ENCODE measurements at places on chromosomes 11 and 22. TPM values are rescaled to one million over a fixed set of nuclear protein-coding genes. Genes with fewer than 3 reads are reported as not detected.

DNA sequence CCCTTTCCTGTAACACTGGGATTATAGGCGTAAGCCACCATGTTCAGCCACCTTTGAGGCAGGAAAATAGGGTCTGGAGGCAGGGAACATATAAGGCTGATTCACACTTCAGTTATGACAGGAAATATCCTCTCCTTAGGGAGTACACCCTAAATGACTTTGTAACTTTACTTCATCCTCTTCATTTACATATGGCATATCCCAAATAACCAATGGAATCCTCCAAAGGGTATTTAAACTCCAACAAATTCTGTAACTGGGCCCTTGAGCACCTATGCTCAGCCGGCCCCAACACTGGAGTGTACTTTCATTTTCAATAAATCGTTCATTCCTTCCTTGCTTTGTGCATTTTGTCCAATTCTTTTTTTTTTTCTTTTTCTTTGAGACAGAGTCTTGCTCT lies 1.6 kb upstream of the KAT5 start:
- DNase-seq: no peak
- H3K27ac ChIP-seq: no peak overlapping the region
- H3K27me3 ChIP-seq: no peaks in the 10 kb centered on the region
- 0 out of 2 replicates have a peak, but pooled peaks cover 1% of the 10 kb centered on the region for H3K4me1 ChIP-seq

DNA sequence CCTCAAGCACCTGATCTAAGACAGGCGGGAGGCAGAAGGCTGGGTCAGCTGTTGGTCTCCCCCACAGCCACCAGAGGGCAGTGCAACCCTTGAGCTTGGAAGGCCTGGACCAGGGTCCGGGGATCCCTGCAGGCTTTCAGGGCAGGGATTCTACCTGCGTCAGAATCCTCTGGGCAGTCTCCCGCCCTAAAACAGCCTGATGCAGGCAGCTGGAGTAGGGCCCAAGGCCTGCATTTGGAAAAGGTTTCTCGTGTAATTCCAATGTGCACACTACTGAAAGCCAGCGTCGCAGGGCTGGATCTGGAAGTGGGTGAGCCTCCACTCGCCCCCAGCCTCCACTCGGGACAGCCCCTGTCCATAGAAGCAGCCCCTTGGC lies 31.8 kb downstream of the BID start:
- H3K4me1 ChIP-seq: peaks cover 3% of the 10 kb centered on the region
- H3K27ac ChIP-seq: no peak overlapping the region
- H3K4me3 ChIP-seq: no peak overlapping the region
- no peaks in the 10 kb centered on the region for H3K27me3 ChIP-seq
- DNase-seq: peak; percentile 96

DNA sequence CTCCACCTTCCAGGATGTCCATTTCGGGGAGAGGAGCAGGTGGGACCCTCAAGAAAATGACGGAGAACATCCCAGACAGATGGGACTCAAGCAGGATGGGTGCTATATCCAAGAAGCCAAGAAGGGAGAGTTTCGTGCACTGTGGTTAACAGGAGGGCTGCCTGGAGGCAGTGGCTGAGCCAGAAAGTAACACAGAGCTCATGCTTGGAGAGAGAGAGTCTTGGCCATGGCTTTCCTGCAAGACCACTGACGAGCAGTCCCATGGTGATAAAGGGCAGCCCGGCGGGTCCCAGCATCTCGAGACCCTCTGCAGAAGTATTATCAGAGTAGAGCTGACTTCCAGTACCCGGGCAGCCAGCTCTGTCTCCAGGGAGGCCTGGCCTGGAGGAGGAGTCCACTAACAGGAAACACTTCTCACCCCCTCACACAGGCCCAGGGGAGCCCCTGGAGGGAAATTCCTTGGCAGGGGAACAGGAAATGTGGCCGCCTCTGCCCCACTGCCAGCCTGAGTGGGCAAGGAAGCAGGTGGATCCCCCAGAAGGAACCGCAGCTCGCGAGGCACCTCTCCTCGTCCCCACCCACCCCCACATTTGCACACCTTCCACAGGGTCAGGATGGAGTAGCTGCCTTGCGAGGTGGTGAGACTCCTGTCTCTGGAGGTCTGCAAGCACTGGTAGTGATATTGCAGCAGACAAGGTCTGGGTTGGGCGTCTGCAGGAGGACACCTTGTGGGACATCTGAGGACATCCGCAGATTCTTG lies 32.2 kb downstream of the CYTH4 start:
- no peaks in the 10 kb centered on the region for H3K27me3 ChIP-seq
- no peak for DNase-seq
- no peaks in the 10 kb centered on the region for H3K36me3 ChIP-seq
- H3K4me1 ChIP-seq: peaks cover 2% of the 10 kb centered on the region
- no peak overlapping the region for H3K4me3 ChIP-seq

DNA sequence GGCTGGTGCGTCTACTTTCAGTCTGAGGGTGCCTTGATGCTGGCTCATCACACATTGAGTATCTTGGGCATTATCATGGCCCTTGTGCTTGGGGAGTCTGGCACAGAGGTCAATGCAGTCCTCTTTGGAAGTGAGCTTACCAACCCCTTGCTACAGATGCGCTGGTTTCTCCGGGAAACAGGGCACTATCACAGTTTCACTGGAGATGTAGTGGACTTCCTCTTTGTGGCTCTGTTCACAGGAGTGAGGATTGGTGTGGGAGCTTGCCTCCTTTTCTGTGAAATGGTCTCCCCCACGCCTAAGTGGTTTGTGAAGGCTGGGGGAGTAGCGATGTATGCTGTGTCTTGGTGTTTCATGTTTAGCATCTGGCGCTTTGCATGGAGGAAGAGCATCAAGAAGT lies 4.9 kb downstream of the TLCD5 start:
- peaks cover 10% of the 10 kb centered on the region for H3K36me3 ChIP-seq
- peaks cover 2% of the 10 kb centered on the region for H3K4me1 ChIP-seq
- no peaks in the 10 kb centered on the region for H3K27me3 ChIP-seq
- H3K27ac ChIP-seq: no peak overlapping the region
- H3K4me3 ChIP-seq: no peak overlapping the region

- no peak for DNase-seq
- no peak overlapping the region for H3K4me3 ChIP-seq
- peaks cover 11% of the 10 kb centered on the region for H3K4me1 ChIP-seq
- no peak overlapping the region for H3K27ac ChIP-seq
Measured at GRCh38 chr11:71204294-71204693, 48.1 kb downstream of the SHANK2 start.

GRCh38 chr22:39598017-39598965 lies 27.7 kb downstream of the CACNA1I start:
- H3K4me3 ChIP-seq: 0 out of 2 replicates have a peak overlapping the region, but pooled peaks have one; percentile 24
- H3K27ac ChIP-seq: no peak overlapping the region
- H3K4me1 ChIP-seq: no peaks in the 10 kb centered on the region

- H3K36me3 ChIP-seq: no peaks in the 10 kb centered on the region
- peak within 1 kb of the TSS; percentile 52 for H3K4me3 ChIP-seq
- H3K27ac ChIP-seq: no peak within 1 kb of the TSS
Measured at GRCh38 chr11:66420671-66421476, at the start of gene NPAS4. TSS of gene NPAS4 (plus strand) at chr11:66421035. CDS start at chr11:66421180, 145 bp downstream.

- no peaks in the 10 kb centered on the region for H3K27me3 ChIP-seq
- H3K36me3 ChIP-seq: no peaks in the 10 kb centered on the region
- DNase-seq: peak; percentile 90
- H3K4me3 ChIP-seq: peak overlapping the region; percentile 88
- no peaks in the 10 kb centered on the region for H3K4me1 ChIP-seq
Measured at GRCh38 chr11:102111011-102111786, 952 bp downstream of the YAP1 start.

GRCh38 chr11:14783788-14784187 lies 108.2 kb downstream of the CYP2R1 start:
- no peak for DNase-seq
- no peaks in the 10 kb centered on the region for H3K27me3 ChIP-seq
- no peaks in the 10 kb centered on the region for H3K36me3 ChIP-seq
- H3K4me1 ChIP-seq: no peaks in the 10 kb centered on the region

- DNase-seq: no peak
- no peaks in the 10 kb centered on the region for H3K27me3 ChIP-seq
- no peak overlapping the region for H3K4me3 ChIP-seq
- no peaks in the 10 kb centered on the region for H3K36me3 ChIP-seq
- no peaks in the 10 kb centered on the region for H3K4me1 ChIP-seq
Measured at GRCh38 chr22:28102151-28102812, 183.2 kb upstream of the PITPNB start.

GRCh38 chr11:105152560-105152959 lies 13.0 kb upstream of the CARD18 start:
- H3K4me3 ChIP-seq: no peak overlapping the region
- H3K4me1 ChIP-seq: 0 out of 2 replicates have a peak, but pooled peaks cover 5% of the 10 kb centered on the region
- H3K27me3 ChIP-seq: no peaks in the 10 kb centered on the region
- no peak overlapping the region for H3K27ac ChIP-seq

DNA sequence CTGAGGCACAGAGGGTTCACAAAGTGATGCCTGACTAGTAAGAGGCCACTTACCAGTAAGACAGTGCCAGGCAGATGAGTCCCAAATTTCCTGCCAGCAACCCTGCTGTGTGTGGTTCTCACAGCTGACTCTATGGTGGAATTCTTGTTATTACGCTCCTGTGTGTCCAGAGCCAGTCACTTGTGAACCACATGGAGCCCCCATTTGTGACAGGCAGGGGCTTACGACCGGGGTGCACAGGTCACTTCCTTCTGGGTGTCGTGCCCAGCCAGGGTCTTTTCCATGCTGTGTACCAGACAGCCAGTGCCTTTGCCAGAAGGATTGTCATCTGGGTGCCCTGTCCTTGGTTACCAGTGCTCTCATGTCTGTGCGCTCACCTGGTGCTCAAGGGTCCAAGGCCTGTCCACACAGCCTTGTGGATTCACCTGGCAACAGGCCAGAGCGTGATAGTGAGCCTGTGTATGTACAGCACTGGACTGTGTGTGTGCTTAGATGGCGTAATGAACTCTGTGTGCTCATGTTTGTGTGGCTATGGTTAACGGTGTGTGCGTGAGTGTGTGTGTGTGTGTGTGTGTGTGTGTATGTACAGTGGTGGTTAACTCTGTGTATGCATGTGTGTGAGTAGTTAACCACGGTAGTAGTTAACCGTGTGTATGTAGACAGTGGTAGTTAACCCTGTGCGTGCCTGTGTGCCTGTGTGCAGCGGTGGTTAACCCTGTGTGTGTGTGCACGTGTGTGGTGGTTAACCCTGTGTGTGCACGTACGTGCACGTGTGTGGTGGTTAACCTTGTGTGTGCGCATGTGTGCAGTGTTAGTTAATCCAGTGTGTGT lies 18.6 kb downstream of the GRAMD4 start:
- H3K27me3 ChIP-seq: no peaks in the 10 kb centered on the region
- no peak for DNase-seq
- H3K27ac ChIP-seq: no peak overlapping the region
- no peaks in the 10 kb centered on the region for H3K36me3 ChIP-seq

GRCh38 chr22:24289114-24289513 lies 18.5 kb downstream of the SPECC1L start:
- no peak for DNase-seq
- no peaks in the 10 kb centered on the region for H3K36me3 ChIP-seq
- no peak overlapping the region for H3K27ac ChIP-seq

DNA sequence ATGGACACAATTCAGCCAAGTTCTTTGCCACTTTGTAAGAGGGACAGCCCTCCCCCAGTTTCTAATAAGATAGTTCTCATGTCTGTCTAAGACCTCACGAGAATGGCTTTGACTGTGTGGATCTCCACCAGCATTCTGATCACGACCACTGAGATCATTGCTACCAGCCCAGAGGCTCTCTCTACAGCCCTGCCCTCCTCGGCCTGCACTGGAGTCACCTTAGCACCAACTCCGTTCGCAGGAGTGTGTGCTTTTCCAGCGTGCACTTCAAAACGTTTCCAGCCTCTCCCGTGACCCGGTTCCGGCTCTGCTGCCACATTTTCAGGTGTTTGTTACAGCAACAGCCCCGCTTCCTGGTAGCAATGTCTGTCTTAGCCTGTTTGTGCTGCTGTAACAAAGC lies 26.2 kb downstream of the TSPAN32 start:
- no peaks in the 10 kb centered on the region for H3K36me3 ChIP-seq
- no peak for DNase-seq
- no peaks in the 10 kb centered on the region for H3K27me3 ChIP-seq
- H3K4me3 ChIP-seq: no peak overlapping the region
- no peak overlapping the region for H3K27ac ChIP-seq
- no peaks in the 10 kb centered on the region for H3K4me1 ChIP-seq

GRCh38 chr11:112506852-112507251 lies 246.2 kb upstream of the PLET1 start:
- H3K36me3 ChIP-seq: no peaks in the 10 kb centered on the region
- no peak overlapping the region for H3K27ac ChIP-seq
- no peaks in the 10 kb centered on the region for H3K27me3 ChIP-seq
- no peak for DNase-seq
- H3K4me1 ChIP-seq: no peaks in the 10 kb centered on the region

DNA sequence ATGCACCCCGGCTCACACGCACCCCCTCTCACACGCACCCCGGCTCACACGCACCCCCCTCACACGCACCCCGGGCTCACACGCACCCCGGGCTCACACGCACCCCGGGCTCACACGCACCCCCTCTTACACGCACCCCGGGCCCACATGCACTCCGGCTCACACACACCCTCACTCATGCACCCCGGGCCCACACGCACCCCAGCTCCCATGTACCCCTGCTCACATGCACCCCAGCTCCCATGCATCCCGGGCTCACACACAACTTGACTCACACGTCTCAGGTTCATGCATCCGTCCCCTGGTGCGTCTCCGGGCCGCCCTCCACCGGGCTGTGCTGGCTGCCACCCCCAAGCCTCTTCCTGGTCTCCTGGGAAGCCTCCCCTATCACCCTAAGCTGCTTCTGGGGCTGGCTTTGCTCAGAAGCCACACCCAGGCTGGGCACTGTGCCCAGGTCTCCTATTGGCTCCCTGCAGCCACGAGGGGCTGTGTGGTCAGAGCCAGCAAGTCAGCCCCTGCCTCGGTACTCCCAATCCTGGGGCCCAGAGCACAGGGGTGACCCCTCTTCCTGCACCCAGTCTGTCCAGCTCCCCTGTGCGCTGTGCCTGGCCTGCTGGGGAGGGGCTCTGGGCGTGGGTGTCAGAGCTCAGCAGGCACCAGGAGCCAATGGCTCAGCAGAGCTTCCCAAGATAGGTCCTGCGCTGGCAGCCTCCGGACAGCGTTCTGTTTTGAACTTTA lies 16.9 kb downstream of the TSPAN4 start:
- H3K27ac ChIP-seq: no peak overlapping the region
- DNase-seq: no peak
- H3K4me3 ChIP-seq: no peak overlapping the region

DNA sequence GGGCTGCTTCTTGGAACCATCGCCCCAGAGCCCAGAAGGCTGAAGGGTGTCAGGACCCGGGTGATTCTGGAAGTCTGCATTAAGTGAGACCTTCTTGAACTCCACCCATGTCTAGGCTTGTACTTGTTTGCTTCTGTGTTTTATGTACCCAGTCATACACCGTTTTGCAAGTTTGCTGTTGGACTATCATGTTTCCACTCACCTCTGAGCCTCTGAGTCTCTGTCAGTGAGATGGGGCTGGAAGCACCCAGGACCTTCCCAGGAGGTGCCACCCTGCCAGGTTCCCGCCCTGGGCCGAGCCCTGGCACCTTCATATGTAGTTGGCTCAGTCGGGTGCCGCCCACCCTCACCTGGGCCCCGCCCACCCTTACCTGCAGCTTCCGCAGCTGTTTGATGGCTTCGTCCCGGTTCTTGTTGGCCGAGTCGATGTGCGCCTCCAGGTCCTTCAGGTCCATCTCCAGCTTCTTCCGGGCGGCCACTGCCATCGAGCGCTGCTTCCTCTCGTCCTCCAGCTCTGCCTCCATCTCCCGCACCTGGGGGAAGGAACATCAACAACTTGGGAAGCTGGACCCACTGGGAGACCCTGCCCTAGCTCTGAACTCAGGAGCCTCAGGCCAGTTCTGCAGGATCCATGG lies 35.1 kb downstream of the APOL1 start:
- H3K4me1 ChIP-seq: no peaks in the 10 kb centered on the region
- no peak for DNase-seq
- no peak overlapping the region for H3K4me3 ChIP-seq
- peaks cover 78% of the 10 kb centered on the region for H3K36me3 ChIP-seq
- no peaks in the 10 kb centered on the region for H3K27me3 ChIP-seq

SHANK2 gene
- 52.9 TPM for total RNA-seq

PRRG4 gene
- 1.3 TPM for total RNA-seq

CCDC89 gene
- total RNA-seq: not detected

MS4A4A gene
- total RNA-seq: not detected

HORMAD2 gene
- total RNA-seq: not detected

SLC6A5 gene
- not detected for total RNA-seq

ELMOD1 gene
- total RNA-seq: 1.6 TPM

SYTL2 gene
- 9.1 TPM for total RNA-seq

Measured in H1 (cell line).